ENCODE measurements at places on chromosomes 7 and 10.

DNA sequence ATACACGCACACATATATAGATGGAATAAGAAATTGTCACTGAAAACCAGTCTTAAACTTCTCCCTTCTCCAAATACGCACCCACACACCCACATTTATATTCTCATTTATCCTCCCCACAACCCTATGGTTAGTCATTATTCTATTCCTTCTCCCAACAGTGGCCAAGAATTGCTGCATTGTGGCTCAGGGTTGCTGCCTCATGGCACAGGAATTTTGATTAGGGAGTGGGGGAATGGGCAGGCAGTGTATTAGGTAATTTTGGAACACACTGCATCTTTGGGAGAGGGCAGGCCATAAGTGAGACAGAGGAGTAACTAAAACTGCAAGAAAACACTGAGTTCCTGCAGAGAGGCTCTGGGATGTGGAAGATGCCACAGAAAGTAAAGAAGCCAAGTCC is 35.7 kb downstream of the NAPEPLD start:
- no peak for DNase-seq

GRCh38 chr7:80768756-80769155 is 130.3 kb downstream of the CD36 start:
- no peak for DNase-seq

DNA sequence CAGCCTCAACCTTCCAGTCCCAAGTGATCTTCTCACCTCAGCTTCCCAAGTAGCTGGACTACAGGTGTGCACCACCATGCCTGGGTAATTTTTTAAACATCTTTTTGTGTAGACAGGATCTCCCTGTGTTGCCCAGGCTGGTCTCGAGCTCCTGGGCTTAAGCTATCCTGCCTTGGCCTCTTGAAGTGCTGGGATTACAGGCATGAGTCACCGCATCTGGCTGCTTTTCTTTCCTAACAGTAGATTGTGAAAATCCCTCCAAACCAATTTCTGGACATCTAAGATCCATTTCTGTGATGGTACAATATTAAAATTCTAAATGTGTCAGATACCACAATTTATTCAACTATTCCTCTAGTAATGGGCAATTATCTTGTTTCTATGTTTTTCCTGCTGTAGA is 38.7 kb downstream of the RAB18 start:
- DNase-seq, result no peak

- DNase-seq, result no peak
Measured at GRCh38 chr10:127080317-127080716, 116.1 kb downstream of the INSYN2A start.

- no peak for DNase-seq
Measured at GRCh38 chr10:44153918-44154670, 230.8 kb downstream of the CXCL12 start.

GRCh38 chr7:100220586-100221230 is 959 bp downstream of the PVRIG start:
- DNase-seq, result no peak

DNA sequence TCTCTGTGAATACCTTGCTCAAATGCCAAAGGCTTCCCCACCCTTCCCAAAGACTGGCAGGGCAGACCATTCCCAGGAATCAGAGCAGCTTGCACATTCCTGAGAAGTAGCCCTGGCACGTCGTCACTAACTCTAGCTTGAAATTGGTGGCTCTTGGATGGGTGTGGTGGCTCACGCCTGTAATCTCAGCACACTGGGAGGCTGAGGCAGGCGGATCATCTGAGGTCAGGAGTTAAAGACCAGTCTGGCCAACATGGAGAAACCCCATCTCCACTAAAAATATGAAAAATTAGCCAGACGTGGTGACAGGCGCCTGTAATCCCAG is 108.2 kb upstream of the MPP7 start:
- no peak for DNase-seq

DNA sequence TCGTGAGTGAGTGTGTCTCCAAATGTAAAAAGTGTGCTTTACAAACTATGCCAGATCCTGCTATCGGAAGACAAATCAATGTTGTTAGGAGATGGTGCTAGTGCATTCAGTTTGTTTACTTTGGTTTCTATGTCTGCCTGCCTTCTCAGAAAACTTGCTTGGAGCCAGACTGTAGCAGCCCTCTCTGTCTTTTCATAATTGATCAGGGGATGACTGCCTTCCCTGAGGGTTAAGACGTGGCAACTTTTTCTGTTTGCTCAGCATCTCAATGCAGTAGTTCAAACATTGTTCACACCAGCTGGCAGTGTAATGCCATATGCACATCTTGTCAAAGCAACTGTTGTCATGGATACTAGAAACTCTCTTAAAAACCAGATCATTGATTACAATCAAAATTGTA is 118.5 kb downstream of the FOXP2 start:
- no peak for DNase-seq

DNA sequence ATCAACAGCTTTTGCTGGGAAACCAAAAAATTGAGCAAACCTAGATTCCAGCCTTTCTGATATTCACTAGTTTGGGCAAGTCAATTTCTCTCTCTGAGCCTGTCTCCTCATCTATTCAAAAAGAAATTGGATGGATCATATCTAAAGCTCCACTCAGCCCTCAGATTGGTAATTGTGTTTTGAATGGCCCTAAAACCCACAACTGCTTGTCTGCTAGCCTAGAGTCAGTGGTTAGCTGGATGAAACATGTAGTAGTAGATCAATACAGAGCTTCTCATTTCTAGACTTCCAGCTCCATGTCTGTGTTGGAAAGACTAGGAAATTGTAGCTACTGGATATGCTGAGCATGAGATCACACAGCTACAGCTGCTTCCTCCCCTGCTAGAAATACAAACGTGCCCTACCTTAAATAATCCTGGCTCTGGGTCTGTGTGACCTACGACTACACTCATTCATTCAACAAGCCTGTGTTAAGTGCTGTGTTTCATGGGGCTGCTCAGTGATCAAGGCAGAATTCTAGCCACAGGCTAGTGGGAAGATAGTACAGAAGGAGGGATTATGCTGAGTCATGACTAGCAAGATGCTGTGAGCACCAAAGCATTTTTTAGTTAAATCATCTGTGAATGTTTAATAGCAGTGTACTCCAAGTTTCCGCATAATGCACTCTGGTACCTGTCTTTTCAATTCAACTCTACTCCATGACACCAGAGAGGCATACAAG is 15.7 kb downstream of the DNTT start:
- DNase-seq, result no peak

- DNase-seq, result no peak
Measured at GRCh38 chr7:100369105-100369504, 4.2 kb upstream of the PILRA start.

DNA sequence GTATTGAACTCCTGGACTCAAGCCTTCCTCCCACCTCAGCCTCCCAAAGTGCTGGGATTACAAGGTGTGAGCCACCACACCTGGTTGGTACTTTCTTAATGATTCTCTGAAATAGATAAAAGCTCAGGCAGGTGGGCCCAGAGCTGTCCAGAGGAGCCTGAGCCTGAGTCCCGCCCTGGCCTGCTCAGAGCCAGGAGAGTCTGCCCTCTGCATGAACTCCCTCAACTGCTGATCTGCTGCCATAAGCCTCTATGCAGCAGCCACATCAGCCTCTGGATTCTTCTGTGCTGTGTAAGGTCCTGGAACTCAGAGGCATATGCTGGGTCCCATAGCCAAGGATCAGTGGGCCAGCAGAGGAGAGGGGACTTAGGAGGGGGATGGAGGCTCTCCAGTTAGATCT is 23.1 kb upstream of the DDIT4 start:
- no peak for DNase-seq

DNA sequence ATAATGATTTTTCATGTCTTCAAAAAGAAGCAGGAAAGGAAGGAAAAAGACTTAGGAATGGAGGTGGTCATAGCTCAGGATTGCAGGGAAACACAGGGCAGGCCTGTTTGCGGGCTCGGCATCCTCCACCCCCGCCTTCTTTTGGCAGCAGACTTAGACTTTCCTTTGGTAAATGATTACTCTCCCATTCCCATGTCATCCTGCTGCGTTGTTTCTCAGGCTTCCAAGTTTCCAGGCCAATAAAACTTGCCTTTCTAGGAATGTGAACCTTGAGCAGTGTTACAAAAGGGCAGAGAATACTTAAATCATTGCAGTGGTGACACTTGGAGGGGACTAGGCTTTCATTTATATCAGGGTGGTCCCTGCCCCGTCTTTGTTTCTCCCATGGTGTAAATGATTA is 34.0 kb upstream of the DGKB start:
- no peak for DNase-seq

DNA sequence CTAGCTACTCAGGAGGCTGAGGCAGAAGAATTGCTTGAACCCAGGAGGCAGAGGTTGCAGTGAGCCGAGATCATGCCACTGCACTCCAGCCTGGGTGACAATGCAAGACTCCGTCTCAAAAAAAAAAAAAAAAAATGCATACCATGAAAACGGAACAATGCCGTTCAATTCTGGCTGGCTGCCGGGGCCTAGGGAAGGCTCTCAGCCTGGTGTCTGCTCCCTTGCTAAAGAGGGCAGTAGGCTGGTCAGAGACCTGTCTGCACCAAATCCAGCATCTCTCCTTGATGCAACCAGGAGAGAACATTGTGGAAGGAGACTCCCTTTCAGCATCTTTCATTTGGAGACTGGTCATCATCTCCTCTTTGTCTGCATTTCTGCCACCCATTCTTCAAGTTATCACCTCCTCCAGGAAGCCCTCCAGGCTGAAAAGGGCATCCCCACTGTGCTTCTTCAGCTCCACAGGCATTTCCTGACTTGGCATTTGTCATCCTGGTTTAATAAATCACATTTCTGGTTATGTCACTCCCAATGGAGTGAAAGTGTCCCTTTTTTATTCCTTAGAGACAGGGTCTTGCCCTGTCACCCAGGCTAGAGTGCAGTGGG is 24.7 kb downstream of the MYL10 start:
- no peak for DNase-seq

GRCh38 chr10:78727728-78728127 is 341.0 kb upstream of the ZMIZ1 start:
- DNase-seq, result no peak

- DNase-seq, result no peak
Measured at GRCh38 chr10:1737222-1738061, at the start of gene ADARB2. TSS of gene ADARB2 (minus strand) at chr10:1737525.

DNA sequence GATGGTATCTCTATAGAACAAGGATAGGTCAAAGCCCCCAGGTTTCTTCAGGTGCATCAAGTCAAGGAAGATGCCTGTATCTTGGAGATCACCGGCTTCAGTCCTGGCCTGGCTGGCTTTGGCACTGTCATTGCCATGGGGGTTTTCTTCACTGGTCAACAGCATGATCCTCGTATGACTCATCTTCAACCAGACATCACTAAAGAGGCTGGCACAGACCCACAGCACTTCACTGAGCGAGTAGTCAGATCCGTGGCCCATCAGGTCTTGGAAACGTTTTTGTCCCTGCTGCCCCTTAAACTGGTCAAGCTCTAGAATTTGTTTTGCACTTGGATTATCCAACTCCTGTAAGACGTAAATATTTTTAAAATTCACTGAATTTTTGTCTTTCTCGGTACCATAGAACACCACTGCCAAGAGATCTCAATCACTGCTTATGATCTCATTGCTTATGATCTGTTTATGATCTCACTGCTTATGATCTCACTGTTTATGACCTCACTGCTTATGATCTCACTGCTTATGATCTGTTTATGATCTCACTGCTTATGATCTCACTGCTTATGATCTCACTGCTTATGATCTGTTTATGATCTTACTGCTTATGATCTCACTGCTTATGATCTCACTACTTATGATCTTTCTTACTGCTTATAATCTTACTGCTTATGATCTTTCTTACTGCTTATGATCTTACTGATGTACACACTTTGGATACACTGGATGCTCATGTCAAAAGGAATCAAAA is 135.2 kb downstream of the CYP26A1 start:
- no peak for DNase-seq

- DNase-seq, result no peak
Measured at GRCh38 chr7:28551331-28551730, 139.0 kb downstream of the CREB5 start.

GRCh38 chr7:138662076-138662990 is 38.8 kb downstream of the SVOPL start:
- DNase-seq, result no peak

- DNase-seq, result no peak
Measured at GRCh38 chr7:7956531-7957128, 12.0 kb upstream of the GLCCI1 start.

GRCh38 chr7:74053589-74054186 is 25.7 kb downstream of the ELN start:
- DNase-seq, result no peak

GRCh38 chr7:11130012-11130411 is 156.3 kb downstream of the PHF14 start:
- no peak for DNase-seq

DNA sequence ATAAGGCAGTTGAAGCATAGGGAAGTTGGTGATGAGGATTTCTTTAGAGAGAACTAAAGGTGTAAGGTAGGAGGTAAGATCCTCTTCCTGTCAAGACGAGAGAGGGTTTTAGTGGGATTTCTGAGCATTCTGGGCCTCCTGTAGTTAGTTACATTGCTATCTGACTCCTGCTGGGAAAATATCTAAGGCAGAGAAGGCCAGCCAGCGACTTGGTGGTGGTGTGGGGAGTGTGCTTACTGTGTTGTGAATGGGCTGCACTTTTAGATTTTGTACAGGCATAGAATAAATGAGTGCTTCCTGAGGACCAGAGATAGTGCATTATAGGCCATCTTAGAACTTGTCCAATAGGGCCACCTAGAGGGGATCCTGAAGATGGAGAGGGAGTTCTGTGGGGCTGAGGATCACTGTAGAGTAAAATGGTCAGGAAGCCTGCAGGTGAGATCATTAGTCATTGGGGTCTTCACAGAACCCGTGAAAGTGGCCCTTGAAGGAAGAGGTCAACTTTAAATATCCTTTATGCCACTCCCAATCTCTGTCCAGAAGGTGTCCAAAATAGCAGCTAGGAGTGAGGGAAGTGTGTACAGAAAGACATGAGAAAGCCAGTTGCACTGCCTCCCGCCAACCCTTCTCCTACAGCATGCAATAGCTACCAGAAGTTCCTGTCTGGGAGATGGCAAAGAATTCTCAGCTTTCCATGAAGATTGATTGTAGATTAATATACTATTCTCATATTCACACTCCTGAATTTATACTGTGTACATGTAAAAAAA is 266.6 kb downstream of the POLR1F start:
- no peak for DNase-seq

- DNase-seq, result no peak
Measured at GRCh38 chr10:35639021-35639727, 2.9 kb downstream of the FZD8 start.

- no peak for DNase-seq
Measured at GRCh38 chr7:91468256-91468655, 204.0 kb downstream of the FZD1 start.

GRCh38 chr7:88357781-88358525 is 51.3 kb upstream of the STEAP4 start:
- no peak for DNase-seq

DNA sequence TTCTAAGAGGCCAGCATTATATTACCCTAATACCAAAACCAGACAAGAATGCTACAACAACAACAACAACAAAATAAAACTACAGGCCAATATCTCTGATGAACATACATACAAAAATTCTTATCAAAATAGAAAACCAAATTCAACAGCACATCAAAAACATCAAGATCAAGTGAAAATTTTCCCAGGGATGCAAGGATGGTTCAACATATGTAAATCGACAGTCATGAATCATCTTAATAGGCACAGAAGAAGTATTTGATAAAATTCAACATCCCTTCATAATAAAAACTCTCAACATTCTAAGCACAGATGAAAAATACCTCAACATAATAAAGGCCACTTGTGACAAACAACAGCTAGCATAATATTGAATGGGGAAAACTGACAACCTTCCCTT is 75.3 kb downstream of the JMJD1C start:
- no peak for DNase-seq

- no peak for DNase-seq
Measured at GRCh38 chr7:480531-481218, 39.0 kb downstream of the PDGFA start.

GRCh38 chr10:73850863-73851461 is 23.4 kb downstream of the CAMK2G start:
- no peak for DNase-seq

All from pulmonary artery endothelial cell (primary cell).